ENCODE measurements at places on chromosomes 7 and 10.

DNA sequence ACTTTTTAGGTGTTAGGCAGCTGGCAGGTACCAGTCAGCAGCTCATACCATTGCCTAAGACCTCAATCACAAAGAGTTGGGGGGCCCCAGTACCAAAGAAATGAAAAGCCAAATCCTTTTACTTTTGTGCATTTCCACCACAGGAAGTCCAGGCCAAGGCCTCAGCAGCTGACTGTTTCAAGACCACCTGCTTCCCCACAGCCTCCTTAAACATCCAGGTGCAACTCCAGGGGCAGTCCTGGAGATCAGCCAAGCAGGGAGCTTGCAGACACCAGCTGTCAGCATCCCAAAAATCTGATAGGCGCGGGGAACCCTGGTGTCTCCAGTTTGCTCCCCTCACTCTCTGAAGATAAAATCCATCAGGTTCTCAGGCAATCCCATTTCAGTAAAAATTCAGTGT, 91.5 kb upstream of the EFCAB10 start:
- DNase-seq, result no peak

GRCh38 chr7:107405559-107405958, 64.3 kb upstream of the GPR22 start:
- no peak for DNase-seq

DNA sequence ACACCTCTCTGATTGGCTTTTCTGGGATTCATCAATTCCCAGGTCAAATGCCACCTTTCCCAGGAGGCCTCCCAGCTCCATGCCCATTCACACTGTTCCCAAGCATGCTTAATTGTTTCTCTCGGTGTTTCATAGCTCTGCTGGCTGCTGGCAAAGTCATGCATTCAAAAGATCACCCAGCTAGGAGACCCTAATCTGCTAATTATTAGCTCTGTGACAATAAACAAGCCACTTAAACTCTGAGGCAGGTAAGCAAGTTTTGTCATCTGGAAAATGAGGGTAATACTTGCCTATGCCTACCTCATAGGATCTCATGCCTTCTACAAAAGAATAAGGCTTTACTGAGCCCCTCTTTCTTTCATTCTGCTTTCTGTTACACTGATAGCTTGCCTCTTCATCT, 828 bp upstream of the KEL start:
- no peak for DNase-seq

GRCh38 chr10:17685233-17685840, 41.4 kb downstream of the STAM start:
- DNase-seq, result no peak

- no peak for DNase-seq
These were observed 37.0 kb upstream of the CCSER2 start for GRCh38 chr10:84291384-84291783.

DNA sequence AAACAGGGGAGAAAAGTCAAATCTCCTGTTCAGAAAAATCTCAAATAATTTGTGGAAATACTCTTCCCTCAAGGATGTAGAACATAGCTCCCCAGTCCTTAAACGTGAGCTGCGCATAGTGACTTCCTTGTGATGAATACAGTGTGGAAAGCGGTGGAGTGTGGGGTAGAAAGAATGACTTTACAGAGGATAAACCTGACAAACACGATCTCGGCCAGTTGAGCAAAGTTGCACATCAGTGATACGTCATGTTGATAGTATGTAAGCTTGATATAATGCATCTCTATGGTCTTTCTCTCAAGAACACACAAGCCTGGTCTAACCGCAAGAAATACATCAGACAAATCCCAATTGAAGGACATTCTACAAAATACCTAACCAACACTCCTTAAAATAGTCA, 32.0 kb upstream of the ZCCHC24 start:
- no peak for DNase-seq

DNA sequence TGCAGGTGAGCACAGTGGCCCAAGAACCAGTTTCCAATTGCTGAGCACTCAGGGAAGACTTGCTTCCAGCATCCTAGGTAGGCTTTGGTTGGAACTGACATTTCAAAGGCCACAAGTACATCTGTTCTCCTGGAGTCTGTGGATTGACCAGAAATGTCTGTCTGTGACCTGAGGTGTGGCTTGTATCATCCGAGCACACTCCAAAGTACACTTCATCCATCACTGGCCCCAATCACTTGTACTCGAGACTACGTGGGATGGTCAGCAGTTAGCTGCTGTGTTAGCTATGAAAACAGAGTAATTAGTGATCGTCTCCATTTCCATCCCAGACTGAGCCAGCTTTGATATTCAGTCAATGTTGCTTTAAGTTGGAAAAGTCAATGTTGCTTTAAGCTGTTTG, 45.0 kb downstream of the MKI67 start:
- no peak for DNase-seq

DNA sequence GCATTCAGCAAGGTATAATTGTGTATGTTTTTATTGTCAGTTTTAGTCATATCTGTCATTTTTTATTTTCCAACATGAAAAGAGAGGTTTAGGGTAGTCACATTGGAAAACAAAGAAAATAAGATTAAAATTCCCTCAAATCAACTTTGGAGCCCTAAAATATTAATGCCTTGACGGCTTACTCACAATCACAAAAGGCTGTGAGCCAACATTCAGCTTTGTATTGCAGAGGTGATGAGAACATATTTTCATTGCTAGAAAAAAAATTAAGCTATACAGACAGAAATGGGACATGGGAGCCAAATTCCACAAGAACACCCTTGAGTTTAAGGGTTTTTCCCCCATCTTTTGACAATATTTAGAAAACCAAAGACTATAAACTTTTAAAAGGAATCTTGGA, 30.2 kb downstream of the CALD1 start:
- no peak for DNase-seq

DNA sequence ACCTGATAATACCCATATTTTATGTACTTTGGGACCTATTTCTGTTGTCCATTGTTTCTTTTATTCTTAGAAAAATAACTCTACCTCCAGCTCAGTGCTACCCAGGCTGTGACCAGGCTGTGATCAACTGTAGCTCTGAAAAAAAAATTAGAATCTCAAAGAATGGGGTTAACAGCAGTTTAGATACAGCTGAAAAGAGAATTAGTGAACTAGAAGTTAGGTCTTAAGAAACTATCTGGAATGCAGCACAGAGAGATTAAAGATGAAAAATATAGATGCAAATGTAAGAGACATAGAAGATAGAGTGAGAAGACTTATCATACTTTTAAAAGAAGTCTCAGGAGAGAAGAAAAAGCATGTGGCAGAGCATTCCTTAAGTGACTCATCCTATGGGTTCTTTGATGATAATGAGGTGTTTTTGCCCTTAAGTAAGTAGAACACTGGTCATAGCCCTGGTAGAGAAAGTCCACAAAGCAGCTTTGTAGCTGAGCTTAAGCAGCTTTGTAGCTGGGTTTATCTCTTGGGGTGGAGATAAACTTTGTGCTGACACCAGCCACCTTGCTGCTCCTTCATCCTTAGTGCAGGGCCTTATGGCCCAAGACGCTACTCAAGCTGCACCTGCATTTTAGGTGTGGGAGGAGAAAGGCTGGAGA, 27.3 kb upstream of the SFRP5 start:
- no peak for DNase-seq

DNA sequence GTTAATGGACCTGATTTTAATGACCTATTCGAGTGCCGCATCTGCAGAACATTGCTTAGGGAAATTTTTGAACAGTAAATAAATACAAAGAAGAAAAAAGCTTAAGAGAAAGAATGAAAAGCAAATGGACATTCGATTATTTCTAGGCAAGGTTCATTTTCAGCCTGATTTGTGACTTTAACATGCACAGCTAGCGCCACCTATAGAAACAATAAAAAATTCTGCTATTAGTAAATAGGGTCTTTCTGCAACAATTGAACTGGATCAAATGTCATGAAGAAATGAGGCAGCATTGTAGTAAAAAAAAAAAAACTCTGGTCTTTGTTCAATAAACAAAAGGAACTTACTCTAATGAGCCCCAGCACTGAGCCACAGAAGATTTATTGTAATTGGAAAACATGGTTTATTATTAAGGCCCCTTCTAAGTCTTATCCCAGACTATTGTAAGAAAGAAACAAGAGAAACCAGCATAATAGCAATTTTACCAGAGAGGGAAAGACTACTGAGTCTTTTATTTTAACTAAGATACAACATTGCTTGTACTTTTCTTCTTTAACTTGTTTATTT, 41.4 kb upstream of the GHITM start:
- no peak for DNase-seq
